ENCODE measurements at places on chromosomes 1 and 21.

DNA sequence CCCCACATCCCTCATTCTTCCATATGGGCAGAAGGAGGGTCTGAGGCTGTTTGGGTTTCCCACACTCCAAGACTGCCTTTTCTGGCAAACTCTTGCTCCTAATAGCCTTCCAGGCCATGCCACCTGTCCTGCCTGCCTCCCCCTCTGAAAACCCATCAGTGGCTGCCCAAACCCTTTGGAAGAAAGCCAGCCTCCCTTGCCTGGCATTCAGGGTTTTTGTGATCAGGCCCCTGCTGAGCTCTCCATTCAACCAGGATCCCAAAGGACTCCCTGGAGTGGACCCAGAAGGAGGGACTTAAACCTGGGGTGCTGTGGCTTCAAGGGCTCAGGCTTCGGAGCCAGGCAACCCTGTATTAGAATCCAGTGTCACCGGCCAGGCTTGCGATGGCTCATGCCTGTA, 4.2 kb upstream of the GUCA2A start:
- DNase-seq = no peak

DNA sequence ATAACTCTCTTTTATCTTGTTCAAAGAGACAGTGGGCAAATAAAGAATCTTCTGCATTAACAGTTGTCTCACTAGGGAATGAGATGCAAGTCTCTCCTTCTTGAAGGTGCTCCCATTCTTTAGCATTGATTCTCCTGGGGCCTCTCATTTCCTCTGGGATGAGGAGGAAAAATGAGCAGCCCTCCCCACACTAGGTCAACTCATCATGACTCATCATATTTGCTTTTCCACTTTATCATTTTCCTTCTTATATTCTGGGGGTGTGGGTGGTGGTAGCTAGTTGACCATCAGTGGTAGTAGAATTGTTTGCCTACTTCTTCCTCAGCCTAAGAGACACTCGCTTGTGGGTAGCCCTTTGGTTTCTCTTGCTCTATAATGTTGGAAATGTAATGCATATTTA, 182.0 kb upstream of the C1orf87 start:
- no peak for DNase-seq

GRCh38 chr21:39852021-39852721, 15.1 kb upstream of the PCP4 start:
- DNase-seq = no peak

GRCh38 chr1:60695716-60696171, 386.6 kb upstream of the NFIA start:
- DNase-seq = no peak

DNA sequence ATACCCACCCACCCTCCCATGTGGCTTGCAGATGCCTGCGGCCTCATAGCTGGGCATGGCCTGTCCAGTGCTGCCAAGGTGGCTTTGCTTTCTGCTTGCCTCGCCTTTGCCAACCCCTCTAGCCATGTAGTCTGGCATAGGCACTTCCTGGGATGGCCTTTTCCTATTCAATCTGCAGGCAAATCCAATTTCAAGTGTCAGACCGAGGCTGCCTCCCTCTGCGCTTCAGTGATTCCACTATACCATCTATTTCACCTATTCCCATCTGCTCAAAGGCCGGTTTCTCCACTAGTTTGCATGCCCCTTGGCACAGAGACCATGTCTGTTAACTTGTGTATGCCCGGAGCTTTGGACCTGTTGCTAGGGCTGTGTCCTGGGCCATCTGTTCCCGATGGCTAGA, 3.8 kb upstream of the ZBTB21 start:
- DNase-seq = no peak

- DNase-seq = peak; percentile 49
These were observed 125.1 kb downstream of the MRPS6 start for GRCh38 chr21:34198231-34199120.

- DNase-seq = no peak
These were observed 357.9 kb upstream of the USP24 start for GRCh38 chr1:55572878-55573734.

DNA sequence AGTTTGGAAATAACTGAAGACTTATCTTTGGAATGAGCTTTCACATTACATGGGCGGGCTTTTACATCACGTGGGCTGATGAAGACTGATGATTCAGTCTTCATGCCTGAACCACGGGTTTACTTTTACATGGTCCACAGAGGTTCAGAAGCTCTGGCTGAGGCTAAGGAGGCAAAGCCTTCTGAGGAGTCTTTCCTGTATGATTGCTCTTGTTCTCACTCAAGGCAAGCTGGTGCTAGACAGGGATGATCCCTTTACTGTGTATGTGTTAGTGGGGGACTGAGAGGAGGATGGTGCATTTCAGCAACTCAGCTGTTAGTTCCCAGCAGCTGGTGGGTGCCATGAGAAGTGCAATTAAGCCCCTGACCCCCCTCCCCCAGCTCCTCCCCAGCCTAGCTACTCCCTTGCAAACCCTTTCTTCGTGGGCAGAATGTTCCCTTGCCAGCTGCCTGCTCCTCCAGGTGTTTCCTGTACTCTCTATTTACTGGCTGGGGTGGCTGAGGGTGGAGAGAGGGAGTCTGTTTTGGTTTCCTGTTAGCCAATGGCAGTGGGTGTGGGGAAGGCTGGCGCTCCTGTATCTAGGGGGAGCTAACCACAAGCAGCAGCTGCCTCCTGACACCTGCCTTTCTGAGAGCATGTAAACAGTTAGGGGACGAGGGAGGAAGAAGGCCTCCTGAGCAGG, 15.4 kb downstream of the BTG2 start:
- DNase-seq = peak; percentile 67

GRCh38 chr1:85047472-85048295, 616 bp downstream of the MCOLN3 start:
- DNase-seq = no peak

DNA sequence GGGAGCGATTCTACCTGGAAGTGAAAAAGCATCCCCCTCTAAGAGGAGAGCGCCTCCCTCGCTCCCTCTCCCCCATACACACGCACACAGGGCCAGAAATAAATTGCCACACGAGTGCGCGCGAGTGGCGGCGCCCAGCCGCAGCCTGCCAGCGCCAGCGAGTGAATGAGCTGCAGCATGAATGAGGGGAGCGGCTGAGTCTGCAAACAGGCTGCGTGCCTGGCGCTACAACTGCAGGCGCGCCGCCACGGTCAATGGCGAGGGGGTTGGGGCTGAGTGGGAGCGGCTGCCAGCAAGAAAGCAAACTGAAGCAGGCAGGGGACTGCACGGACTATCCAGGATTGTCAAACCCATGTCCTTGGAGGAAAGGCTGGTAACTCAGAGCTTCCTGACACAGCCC, 2.2 kb downstream of the CAMK1G start:
- no peak for DNase-seq

GRCh38 chr1:208213786-208214185, 30.4 kb downstream of the PLXNA2 start:
- no peak for DNase-seq

- DNase-seq = peak; percentile 43
These were observed 43.0 kb downstream of the JAK1 start for GRCh38 chr1:64923294-64923718.

DNA sequence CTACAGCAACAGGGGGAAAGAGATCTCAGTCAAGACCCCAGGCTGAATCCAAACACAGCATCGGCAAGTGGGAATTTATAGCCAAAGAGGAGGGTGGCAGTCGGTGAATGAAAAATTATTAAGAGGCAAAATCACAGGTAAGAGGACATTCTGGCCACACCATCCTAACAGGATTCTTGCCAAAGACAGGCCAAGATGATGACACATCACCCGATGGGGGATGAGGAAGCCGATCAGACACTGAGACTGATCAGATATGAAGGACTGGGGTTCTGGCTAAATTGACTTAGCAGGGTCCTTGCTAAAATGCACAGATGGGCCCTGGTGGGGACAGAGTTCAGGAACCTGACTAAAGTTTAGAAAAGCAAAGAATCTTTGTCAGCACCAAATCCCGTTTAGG, 402.2 kb downstream of the SMYD3 start:
- no peak for DNase-seq

GRCh38 chr1:210467440-210468043, 138.8 kb downstream of the HHAT start:
- no peak for DNase-seq

- DNase-seq = no peak
These were observed 11.7 kb downstream of the ZC3H12A start for GRCh38 chr1:37485902-37486679.

DNA sequence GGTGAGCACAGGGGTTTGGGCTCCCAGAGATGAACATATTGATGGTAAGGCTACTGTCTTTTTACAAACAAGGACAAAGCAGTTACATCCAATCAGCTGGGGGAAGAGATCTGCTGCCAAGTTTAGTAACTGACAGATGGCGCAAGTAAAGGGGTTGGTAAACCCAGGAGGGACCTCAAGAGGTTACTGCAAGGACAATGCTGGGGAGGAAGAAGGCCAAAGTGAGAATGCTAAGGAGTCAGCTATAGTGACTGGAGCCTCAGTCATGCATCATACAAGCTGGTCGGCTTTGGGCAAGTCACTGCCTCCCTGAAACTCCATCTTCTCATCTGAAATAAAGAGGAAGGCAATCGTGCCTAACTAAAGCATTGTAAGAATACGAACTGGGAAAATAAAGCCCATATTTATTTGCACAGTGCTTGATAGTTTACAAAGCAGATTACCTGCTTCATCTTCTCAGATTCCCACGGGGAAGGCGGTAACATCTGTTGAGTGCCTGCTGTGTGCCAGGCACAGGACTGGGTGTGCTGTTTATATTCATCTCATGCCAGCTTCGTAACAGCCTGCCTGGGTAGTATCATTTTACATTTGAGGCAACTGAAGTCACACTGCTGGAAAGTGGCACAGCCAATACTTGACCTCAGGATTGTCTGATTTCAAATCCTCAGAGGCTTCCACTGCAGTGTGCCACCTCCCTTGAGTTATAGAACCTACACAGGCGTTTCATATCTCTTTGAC, 114.8 kb downstream of the BEND5 start:
- DNase-seq = no peak

GRCh38 chr1:32138965-32139364, 31.1 kb downstream of the KPNA6 start:
- DNase-seq = no peak

All from activated CD4-positive, alpha-beta T cell treated with anti-CD3 and anti-CD28 coated beads, Interleukin-2, amount 50 U/mL, for 16 hours (primary cell).